ENCODE measurements at places on chromosomes 6 and 20. TPM values are rescaled to one million over a fixed set of nuclear protein-coding genes. Genes with fewer than 3 reads are reported as not detected.

- DNase-seq: no peak
Observed at GRCh38 chr6:150211700-150212511, 69.1 kb downstream of the PPP1R14C start.

DNA sequence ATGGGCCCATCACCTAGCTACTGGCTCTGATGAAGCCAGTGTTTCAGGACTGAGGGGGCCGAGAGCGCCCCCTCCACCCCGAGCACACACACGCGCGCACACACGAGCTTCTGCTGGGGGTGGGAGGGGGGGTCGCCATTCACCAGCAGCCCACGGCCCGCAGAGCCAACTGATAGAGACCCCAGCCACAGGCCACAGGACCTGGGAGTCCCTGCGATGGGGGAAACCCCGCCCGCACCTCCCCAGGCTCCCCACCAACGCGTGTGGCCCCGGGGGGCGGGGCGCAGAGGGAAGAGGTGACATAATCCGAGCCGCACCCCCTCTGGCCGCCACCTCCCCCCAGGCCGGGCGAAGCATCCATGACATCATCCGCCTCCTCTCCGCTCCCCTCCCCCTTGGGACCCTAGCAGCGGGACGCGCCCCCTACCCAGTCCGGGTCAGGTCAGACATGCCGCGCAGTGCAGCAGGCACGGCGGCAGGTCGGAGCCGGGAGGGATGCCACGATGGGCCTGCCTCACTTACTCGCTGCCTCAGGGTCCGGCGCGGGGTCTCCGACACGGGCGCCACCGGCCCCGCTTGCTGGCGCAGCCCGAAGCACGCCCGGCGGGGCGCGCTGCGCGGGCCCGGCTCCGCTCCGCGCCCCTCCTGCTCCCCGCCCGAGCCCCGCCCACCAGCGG lies at the start of gene LZTS3:
TSS of gene LZTS3 (minus strand) at position 617 of the 677 bp plus-strand sequence. CDS start 6,386 bp downstream, outside the sequence.
- peak; percentile 27 for DNase-seq

DNA sequence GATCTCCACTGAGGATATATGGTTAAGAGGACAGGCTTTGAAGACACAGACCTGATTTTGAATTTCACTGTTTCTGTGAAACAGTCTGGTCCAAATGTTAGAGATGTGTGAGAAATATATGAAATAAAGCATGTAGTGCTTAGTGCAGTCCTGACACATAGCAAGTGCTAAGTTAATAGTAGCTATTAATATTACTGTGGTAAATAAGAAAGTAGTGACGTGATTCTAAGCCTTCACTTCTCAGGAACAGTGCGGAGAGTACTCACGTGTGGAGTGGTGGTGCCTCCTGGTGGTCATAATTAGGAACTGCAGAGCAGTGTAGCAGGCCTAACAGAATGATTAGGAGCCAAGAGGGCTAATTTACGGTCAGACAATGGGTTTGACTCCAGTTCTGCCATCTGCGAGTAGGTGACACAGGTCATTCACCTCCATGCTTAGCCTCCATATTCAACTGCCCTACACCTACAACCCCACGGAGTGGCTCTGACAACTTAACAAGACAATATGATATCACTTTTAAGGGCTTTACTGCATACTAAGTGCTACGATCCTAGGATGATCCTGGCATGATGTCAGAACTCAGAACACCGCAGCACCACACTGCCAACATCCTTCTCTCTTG lies 106.2 kb downstream of the JPH2 start:
- DNase-seq: peak; percentile 85

- peak; percentile 80 for DNase-seq
Observed at GRCh38 chr6:108559884-108560462, 744 bp upstream of the FOXO3 start.

DNA sequence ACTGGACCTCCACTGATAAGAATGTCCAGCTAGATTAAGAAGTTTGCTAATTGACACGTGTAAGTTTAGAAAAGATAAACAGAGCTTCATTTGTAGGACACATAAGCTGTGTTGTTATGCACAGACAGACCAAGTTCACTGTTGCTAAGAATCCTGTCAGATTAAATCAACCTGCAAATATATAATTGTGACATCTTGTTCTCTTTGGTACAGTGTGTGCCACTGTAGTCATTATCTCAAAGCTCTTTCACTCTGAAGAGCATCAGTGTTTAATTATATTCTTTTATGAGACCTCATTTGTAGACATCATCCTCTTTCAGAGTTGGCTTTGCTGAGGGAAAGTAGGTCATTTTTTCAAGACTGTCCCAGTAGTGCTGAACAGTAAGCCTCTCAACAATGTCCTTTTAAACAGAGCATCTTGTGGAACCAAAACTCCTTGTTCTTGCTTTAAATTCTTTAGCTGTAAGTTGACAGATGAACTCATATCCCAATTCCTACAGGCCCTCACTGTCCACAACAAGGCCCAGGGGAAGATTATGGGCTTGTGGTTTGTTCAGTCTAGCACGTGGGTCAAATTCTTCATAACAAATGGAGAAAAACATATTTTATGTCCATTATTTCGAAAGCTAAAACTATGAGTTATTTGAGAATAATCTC lies 252.4 kb downstream of the HDGFL1 start:
- DNase-seq: peak; percentile 4

- DNase-seq: peak; percentile 16
Observed at GRCh38 chr6:153538491-153538890, 407.4 kb upstream of the RGS17 start.

DNA sequence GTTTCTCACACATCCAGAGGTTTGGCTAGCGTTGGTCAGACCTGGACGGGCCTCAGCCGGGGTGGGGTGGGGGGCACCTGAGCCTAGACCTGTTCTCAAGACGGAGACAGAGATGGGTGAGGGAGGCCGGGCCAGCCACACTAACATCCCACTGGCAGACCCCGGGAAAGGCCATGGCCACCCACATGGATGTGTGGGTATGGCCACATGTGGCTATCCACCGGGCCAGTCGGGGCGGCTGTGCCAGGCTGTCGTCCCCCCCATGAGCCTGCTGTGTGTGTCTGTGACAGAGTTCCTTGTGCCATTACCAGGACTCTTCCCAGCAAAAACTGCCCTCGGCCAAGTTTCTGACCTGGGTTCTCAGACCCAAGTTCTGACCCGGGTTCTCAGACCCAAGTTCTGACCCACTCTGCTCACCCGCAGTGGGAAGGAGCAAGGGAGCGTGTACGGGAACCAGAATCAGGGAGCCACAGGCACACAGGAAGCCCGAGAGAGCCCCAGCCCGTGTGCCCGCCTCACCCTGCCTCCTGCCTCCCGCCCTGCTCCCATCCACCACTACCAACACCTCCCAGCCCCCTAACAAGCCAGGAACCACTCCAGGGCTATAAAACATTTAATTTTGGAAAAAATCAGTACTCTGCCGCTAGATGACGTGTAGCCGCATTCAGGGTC lies 255.5 kb downstream of the TAF4 start:
- no peak for DNase-seq

GRCh38 chr20:56285496-56285895 lies 37.0 kb downstream of the MC3R start:
- peak; percentile 84 for DNase-seq

- DNase-seq: no peak
Observed at GRCh38 chr6:135828021-135828420, 23.5 kb upstream of the PDE7B start.

GRCh38 chr6:53943395-53943794 lies 148.6 kb downstream of the LRRC1 start:
- no peak for DNase-seq

- peak; percentile 96 for DNase-seq
Observed at GRCh38 chr6:138593124-138593877, 94.0 kb upstream of the NHSL1 start.

DNA sequence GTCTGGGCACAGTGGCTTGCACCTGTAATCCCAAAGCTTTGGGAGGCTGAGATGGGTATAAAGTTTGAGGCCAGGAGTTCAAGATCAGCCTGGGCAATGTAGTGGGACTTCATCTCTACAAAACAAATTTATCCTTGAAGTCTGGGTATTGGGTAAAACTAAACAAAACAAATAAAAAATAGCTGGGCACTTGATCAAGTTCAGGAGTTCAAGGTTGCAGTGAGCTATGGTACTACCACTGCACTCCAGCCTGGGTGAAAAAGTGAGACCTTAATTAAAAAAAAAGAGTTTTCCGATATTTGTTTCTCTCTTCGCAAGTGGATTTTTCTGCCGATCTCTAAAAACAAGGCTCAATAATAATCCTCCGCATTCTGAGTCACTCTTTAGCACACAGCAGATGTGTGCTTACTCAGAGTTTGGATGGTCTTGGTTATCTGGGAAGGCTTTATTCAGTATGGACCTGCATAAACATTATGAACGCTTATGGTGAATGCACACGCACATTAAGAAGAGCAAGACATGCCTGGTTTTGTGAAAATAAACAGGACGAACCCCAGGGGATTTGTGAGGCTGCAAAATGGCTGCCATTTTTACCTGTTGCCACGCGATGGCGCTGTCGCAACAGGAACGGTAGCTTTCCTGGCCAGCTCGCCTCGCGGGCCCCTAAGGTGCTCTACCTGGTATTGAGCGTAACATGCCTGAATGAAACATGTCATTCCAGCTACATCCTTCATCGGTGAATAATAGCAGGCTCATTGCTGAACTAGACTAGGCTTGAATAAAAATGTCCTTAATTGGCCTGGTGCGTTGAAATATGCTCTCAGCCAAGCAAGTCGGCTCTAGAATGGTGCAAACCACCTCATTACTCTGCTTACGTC lies 6.0 kb downstream of the OPN5 start:
- DNase-seq: peak; percentile 77

DNA sequence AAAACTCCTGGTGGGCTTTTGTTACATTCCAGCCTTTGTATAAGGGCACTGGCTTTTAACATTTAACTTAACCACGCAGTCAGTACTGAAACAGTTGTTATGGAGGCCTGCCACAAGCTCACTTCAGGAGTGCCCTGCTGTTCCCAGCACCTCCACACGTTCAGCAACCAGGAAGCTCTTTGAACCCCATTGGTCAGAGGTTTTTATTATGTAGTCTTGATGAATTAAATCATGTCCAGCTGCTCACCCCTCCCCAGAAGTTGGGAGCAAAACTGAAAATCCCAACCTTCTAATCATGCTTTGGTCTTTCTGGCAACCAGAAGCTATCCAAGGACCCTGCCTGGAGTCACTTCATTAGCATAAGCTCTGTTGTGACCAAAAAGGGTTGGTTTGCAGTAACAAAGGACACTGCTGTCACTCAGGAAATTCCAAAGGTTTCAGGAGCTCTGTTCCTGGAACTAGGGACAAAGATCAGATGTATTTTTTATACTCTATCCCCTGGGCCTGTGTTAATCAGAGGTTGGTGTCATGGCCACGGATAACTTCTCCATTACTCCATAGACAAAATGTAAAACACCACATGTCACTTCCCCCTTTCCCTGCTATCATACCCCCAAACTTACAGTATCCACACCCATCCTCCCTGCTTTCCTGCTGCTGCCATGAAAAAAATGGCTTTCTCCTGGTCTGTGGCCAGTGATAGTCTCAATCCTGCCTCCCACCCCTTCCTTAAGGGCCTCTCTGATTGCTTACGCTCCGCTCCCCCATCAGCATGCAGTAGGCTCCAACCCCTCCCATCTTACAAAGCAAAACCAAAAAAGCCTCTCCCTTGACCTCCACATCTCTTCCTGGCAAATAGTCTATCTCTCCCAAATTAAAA lies 3.1 kb downstream of the ARMC12 start:
- DNase-seq: no peak

DNA sequence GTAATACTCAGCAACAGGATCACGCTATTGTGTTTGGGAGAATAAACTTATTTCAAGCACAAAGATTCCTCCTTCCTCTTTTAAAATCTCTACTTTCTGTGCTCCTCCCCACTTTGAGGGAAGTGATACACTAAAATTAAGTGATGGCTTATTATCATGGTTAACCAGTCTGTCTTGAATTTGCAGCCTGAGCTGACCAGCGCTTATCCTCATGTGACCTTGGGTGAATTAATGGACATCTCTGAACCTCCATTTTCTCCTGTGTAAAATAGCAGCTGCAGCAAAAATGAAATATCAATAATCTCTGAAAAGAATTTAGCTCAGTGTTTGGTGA lies 222.6 kb downstream of the BCAS1 start:
- no peak for DNase-seq

The VGLL2 gene
- not detected for total RNA-seq

The HCRTR2 gene
- not detected for total RNA-seq

The EYS gene
- total RNA-seq: 1.6 TPM

The RAB44 gene
- 0.09 TPM for total RNA-seq

The KHDC3L gene
- not detected for total RNA-seq

The PGC gene
- not detected for total RNA-seq

All from MCF 10A (cell line).